ENCODE measurements at places on chromosomes 2 and 18.

DNA sequence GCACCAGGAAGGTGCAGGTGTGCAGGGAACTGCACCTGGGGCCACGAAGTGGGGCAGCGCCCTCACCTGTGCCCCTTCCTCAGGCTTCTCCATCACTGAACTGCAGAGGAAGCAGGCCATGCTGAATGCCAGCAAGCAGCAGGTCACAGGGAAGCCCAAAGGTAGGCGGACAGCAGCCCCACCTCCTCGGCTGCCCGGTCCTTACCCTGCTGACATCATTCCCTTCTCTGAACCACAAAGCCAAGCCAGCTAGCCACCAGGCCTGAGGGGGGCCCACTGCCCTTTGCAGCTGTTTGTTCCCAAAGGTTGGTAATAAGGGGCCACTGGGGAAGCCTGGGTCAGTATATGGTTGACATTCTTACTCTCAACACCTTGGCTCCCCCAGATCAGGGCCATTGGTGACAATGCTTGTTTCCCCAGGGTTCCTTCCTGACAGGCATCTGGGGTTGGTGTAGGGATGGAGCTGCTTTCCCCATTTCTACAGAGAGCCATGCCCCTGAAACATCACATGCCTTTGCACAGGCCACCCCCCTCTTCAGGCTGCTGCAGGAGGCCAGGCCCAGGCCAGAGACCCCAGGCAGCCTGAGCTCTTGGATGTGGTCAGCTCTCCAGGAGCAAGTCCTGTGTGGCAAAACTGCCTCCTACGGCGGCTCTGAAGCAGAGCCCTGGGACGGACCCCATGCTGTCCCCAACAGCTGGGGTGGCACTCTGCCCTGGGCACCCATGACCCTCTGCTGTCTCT lies 47.8 kb downstream of the FAM168B start:
- no peak for DNase-seq

DNA sequence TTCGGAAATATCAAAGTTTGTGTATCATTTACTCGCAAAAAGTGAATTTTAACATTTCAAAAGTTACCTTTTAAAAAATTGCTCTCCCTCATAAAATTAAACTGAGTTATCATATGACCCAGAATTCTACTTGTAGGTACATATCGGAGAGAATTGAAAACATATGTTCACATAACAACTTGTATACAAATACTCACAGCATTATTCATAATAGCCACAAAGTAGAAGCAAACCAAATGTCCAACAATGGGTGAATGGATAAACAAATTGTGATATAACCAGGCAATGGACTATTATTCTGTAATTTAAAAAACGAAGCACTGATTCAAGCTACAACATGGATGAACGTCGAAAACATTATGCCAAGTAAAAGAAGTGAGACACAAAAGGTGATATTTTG lies 412.0 kb upstream of the TCF4 start:
- no peak for DNase-seq

GRCh38 chr2:29487967-29488555 lies 372.8 kb downstream of the CLIP4 start:
- DNase-seq: no peak

DNA sequence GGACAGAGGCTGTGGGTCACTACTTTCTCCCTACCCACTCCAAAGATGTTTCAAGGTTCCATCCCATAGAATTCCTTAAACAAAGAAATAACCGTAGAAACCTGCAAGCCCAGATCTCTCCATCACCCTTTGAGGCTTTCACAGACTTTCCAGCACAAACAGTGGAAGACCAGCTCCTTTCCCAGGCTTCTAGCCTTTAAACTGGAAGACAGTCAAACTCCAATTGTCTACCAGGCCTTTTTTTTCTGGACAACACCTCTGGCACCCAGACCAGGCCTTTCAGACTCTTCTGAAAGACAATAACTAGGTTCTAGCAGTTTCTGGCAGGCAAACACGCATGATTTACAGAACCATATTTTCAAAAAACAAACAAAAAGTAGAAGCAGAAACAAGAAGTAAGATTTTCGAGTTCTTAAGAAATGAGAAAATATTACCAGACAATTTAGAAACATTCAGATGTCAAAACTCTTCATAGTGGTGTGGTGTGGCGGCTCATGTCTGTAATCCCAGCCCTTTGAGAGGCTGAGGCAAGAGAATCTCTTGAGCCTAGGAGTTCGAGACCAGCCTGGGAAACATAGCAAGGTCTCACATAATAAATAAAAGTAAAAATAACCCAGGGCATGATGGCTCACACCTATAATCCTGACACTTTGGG lies 106.8 kb upstream of the MSH2 start:
- no peak for DNase-seq

DNA sequence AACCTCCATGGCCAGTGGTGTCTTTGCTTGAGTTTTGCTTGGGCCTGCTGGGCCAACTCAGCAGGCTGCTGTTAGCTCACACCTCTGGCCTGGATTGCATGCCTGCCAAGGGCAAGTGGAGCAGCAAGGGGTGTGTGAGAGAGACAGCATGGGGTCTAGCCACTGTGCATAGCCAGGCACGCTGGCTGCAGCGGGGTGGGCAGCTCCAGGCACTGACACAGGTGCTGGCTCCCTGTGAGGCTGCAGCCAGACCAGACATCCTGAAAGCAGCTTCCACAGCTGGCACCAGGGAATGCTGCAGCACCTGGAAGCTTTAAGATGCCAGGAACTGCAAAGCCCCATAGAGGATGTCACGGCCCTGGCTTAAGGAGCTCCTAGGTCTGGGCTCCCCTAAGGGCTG lies 376.4 kb upstream of the VWC2L start:
- DNase-seq: no peak

All from activated T-cell treated with anti-CD3 and anti-CD28 coated beads, Interleukin-2, amount 50 U/mL, for 72 hours (primary cell).